Smooth muscle cell of the brain vasculature (primary cell): ENCODE measurements at places on chromosomes 5 and 9.

DNA sequence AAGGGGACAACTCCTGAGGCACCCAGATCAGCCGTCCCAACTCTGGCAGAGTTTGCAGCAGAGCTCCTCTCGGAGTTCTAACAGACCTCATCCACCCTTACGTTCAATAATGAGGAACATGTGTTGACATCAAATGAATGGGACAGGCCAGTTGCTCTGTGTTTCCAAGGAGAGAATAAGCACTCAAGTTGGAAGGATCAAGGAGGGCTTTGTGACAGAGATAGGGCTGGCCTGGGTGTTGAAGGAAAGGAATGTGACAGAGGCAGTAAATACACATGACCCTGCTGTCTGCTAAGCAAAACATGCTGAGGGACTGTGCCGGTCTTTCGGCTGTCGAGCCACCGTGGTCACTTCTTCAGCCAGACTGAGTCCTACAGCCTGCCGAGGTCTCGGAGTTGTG, 48.2 kb downstream of the GPR107 start:
- DNase-seq: no peak

DNA sequence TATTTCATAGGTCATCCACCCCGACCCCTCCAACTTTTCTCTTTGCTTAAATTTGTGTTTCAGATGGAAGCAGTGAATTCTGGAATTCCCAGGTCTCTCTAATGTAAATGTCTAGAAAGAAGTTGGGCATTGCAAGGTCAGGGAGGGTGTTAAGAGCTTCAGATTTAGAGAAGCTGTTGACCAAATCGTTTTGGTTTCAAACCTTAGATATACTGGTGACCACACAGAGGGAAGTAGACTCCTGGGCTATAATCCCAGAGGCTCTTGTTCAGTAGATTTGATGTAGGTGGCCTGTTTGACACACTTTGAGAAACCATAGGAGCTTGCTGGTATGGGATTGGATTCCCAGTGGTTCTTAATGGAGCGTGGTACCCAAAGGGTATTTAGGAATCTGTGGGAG, 137.3 kb upstream of the KLF9 start:
- DNase-seq: no peak

GRCh38 chr9:112064871-112065270, 110.2 kb downstream of the SUSD1 start:
- DNase-seq: no peak

GRCh38 chr5:111741278-111741677, 15.7 kb downstream of the NREP start:
- DNase-seq: no peak

DNA sequence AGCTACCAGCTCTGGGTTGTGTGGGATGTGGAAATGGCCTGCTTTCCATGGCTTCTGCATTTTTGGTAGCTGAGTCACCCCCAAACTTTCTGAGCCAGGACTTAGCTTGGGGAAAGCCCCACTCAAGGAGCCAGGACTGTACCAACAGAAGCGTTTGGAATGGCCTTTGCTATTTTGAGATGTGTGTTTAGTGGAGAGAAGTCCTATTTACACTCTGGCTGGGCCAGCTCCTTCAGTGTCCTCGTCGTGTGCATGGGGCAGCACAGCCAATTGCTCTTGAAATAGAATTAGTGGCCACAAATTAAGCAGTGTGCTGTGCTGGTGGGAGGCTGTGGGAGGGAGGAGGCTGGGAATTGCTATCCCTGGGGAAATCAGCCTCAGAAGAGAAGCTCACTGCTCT, 51.6 kb downstream of the ENTREP1 start:
- DNase-seq: peak; percentile 23

DNA sequence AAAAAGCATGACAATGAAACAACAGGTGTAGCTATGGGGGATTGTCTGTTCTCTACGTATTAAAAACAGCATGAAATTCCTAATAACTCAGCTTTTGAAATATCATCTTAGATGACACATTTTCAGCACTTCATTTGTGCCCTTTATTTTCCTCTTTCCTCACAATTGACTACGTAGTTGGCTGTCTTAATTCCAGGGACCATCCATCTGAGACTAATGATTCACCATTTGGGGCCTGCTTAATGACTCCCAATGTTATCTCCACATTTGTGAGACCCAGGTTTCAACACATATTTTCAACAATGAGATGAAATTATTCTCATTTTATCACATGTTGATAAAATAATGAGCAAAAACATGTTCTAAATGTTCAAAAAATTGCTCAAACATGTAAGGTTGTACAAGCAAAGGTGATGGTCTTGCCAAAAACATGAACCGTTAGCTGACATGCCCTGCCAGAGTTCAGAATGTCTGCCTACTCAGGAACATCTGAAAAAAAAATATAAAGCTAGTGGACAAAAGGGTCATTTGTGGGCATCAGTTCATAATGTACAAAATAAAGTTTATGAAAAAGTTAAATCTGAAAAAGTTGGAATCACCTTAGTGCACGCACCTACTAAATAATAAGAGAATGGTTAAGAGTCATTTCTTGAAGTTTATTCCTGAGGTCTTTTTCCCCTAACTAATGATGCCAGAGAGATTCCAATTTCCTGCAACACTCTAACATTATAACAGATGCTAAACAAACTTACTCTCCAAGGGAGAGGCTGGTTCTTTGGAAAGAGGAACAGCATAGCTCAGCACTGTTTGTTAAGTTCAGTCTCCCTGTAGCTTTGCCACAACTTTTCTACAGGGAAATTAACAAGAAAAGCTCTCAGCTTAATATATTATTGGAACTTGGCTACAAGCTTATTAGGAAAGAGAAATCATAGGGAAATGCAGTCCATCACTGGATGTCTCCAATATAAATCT, 275.5 kb downstream of the SPOCK1 start:
- DNase-seq: no peak

GRCh38 chr9:79312686-79313421, 258.9 kb upstream of the TLE4 start:
- no peak for DNase-seq

GRCh38 chr5:162497455-162497854, 429.9 kb downstream of the GABRG2 start:
- no peak for DNase-seq

- DNase-seq: no peak
Measured at GRCh38 chr9:123997665-123998277, 13.8 kb upstream of the LHX2 start.

- no peak for DNase-seq
Measured at GRCh38 chr9:19379283-19379682, 753 bp downstream of the RPS6 start.

GRCh38 chr5:103259705-103260355, 1.3 kb downstream of the MACIR start:
- no peak for DNase-seq

GRCh38 chr5:95403996-95404395, 12.8 kb downstream of the FAM81B start:
- DNase-seq: no peak
